Fibroblast of skin of right biceps (primary cell): ENCODE measurements at places on chromosomes 11 and 22.

- DNase-seq: no peak
Observed at GRCh38 chr22:38238519-38239071, 34.2 kb downstream of the TMEM184B start.

DNA sequence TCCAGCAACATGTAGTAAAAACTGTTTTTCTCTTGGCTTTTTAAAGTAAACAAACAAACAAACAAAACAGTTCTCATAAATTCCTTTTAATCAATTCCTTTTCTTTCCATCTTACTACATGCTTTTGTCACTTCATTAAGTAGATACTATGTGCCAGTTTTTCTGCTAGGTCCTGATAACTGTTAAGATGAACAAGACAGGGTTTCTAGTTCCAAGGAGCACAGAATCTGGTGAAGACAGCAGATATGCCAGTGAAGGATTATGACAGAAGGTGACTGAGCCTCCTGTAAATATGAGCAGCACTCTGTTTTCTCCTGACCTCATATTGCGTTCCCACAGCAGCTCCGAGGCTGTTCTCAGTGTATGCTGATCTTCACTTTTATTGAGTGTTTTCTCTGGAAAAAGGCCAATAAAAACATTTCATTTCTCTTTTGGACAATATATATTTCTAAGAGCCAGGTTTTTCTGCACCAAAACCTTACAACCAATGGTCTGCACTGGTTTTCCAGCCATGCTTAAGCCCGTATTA lies 45.8 kb downstream of the HEPHL1 start:
- DNase-seq: no peak

DNA sequence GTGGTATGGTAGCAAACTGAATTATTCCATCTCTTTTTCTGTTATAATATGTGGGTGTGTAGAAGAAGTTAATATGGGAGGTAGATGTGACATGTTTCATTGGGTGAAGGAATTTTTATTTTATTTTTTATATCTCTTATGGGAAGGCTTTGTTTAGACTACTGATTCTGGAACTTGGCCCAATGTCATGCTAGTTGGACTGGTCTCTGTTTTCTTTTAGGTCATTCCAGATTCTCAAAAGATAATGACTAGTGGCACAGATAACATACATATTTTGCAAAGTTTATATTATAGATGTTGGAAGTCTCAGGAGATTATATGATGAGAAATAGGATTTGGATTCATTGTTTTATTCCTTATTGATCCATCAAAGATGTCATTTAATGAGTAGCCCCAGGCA lies 1.3 kb upstream of the OOSP3 start:
- no peak for DNase-seq

GRCh38 chr11:93244018-93244417 lies 46.2 kb upstream of the SLC36A4 start:
- no peak for DNase-seq

DNA sequence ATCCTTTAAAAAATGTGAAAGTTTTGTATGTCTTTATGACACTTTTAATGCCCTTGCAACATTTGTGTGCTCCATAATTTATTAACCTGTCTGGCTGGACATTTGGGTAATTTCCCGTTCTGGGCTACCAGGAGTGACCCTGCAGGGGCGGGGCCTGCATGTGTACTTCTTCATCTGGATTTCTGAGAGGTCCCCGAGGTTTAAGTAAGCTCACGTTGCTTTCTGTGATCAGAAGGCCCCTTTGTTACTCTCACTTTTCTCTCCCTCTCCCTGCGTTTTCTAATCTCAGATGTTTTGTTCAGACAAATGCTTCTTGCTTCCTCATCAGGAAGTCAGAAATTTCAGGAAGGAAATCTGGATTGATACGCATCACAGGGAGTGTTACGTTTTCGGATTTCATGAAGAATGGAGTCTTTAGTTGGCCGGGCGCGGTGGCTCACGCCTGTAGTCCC lies 78.9 kb upstream of the CRYBB3 start:
- DNase-seq: no peak

- DNase-seq: no peak
Observed at GRCh38 chr22:48366056-48366455, 1461.6 kb downstream of the BRD1 start.

GRCh38 chr11:120200677-120201076 lies 10.2 kb upstream of the OAF start:
- no peak for DNase-seq

GRCh38 chr11:17405232-17406005 lies 17.0 kb upstream of the KCNJ11 start:
- no peak for DNase-seq

GRCh38 chr11:4095509-4096230 lies 1.1 kb downstream of the RRM1 start:
- DNase-seq: peak; percentile 79

DNA sequence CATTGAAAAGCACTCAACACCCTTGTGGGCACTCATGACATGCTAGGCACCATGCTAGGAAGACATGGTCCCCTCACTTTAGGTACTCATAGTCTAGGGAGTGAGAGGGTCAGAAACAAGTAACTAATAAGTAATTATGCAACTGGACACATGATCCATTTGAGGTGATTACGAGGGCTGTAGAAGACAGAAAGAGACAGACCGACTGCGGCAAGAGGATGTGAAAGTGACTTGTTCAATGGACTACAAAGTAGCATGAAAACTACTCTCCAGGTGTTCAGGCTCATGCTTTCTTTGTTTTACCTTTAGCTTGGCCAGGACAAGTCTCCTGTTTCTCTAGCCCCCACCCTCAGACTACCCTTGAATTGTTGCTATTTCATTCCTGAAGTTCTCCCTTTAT lies 310.8 kb upstream of the SORL1-AS1 start:
- DNase-seq: no peak

DNA sequence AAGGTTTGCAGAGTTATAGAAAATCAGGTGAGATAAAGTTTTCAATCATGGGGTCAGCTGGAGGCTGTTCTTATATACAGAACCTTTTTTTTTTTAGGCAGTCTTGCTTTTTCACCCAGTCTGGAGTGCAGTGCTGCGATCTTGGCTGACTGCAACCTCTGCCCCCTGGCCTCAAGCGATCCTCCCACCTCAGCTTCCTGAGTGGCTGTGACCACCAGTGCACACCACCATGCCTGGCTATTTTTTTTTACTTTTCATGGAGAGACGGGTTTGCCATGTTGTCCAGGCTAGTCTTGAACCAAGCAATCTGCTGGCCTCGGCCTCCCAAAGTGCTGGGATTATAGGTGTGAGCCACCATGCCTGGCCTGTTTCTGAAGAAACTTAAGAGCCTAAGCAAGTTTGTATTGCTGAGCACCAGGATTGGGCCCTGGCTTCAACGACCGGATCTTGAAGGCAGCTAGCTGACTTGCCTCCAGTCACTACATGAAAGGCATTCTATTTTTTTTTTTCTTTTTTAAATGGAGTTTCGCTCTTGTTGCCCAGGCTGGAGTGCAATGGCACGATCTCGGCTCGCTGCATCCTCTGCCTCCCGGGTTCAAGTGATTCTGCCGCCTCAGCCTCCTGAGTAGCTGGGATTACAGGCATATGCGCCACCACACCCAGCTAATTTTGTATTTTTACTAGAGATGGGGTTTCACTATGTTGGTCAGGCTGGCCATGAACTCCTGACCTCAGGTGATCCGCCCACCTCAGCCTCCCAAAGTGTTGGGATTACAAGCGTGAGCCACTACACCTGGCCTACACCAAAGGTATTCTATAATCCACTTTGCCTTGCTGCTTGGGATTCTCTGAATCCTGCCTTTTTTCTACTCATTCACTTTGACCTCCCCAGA lies 7.6 kb downstream of the XBP1 start:
- no peak for DNase-seq

DNA sequence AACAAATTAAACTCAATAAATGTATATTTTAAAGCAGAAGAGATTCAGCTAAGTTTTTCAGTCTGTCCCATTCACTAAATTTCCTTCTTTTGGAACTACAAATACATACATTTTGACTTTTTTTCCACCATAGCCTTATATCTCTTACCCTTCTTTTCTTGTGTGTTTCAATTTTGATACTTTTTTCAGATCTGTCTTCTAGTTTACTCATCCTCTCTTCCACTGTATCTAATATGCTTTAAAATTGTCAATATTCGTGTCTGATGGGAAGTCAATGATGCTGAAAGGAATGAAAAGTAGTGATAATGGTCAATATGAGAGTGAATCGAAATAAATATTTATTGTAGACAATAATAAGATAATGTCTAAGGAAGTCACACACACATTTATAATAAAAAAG lies 332.3 kb upstream of the KIRREL3 start:
- DNase-seq: no peak

GRCh38 chr11:76339221-76339620 lies 41.7 kb downstream of the THAP12 start:
- DNase-seq: peak; percentile 47

DNA sequence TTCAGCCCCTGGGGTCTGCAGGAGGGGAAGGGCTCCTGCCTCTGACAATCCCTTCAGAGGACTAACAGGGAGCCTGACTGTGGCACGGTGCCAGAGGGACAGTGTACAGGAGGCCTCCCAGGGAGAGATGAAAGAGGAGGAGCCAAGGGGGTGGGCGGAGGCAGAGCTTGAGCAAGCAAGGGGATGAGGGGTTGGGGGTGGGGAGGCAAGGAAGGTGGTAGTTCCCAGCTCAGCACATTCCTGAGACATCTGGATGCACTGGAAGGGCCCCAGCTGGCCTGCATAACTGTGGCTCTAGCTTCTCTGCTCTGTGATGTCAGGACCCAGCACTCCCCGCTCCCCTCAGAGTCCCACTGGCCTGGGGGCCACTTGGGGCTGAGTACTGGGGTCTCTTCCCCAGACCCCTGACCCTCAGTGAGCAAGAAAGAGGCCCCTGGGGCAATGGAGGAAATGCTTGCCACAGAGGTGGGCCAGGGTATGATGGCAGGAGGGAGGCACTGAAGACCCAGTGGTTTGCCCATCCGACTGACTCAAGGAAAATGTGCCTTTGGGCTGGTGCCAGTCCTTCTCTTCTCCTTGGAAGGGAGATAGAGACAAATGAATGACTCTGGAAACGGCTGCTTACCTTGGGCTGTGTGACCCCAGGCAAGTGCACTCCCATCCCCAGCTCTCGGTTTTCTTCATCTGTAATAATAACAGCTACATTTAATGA lies 13.3 kb downstream of the CREB3L1 start:
- DNase-seq: peak; percentile 99

DNA sequence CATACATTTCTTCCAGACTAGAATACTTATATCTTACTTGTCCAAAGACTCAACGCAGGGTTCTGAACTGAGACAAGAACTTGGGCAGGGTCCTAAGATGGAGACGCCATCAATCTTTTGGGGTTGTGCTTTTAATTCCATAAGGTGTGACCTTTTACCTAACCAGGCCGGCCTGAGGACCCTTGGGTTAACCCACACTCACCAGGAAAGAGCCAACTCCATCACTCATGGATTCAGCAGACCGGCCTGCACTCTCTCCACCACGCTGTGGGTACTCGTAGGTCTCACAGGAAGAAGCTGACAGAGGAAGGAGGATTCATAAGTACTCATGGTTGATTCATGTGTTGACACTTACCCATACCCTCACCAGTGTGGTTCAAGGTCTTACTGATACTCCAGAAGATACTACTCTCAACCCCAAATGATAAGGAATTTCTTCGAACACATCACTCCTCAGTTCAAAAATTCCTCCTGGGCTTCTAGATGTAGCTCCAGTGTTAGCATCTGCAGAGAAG lies 36.2 kb downstream of the USP35 start:
- DNase-seq: no peak

- DNase-seq: peak; percentile 51
Observed at GRCh38 chr22:45645526-45646414, 25.9 kb upstream of the ATXN10 start.

DNA sequence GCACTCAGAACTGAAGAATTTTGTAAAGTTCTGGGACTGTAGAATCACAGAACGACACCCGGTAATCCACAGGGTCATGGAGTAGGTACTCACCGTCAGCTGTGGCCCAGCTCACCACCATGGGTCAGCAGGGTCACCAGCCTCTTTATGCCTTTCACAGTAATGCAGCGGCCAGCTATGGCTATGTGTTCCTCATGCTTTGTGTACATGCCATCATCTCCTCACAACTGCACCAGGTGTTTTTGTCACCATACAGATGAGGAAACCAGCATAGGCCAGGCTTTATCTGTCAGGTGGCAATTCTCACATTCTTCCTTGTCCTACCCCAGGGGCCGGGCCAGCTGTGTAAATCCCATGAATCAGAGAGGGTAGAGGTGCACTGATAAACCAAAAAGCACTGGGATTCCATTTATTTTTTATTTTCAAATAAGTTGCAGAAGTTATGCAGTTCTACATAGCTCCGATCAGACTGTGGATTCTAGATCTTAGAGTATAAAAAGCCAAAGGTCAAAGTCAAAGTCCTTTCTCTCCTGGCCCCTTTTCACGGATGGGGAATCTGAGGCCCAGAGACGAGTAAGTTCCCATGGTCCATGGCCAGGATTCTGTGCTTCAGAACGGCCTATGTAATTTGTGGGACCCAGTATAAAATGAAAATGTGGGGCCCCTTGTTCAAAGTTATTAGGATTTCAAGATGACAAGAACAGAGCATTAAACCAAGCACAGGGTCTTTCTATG lies 17.5 kb downstream of the TSKU start:
- DNase-seq: no peak

GRCh38 chr22:25762147-25762546 lies 20.2 kb downstream of the MYO18B start:
- no peak for DNase-seq

DNA sequence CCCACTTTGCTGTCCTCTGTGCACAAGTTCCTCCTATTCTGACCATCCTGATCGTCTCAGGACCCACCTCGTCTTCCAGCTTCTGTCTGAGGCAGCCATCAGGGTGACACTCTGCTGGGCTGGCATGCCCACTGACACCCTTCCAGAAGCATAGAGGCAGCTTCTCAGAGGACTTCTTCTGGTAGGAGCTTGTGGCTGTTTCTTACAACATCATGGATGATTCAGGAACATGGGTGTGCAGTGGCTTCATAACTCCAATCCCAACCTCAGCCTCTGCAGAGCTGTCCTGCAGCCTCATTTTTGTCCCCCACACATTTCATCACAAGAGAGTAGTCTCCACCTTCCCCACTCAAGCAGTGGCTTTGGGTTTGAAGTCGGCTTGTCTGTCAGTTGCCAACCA lies 20.9 kb upstream of the CTR9 start:
- no peak for DNase-seq

- peak; percentile 72 for DNase-seq
Observed at GRCh38 chr11:75762885-75763284, 5.7 kb upstream of the DGAT2 start.

GRCh38 chr11:99766811-99767210 lies 746.1 kb downstream of the CNTN5 start:
- no peak for DNase-seq

DNA sequence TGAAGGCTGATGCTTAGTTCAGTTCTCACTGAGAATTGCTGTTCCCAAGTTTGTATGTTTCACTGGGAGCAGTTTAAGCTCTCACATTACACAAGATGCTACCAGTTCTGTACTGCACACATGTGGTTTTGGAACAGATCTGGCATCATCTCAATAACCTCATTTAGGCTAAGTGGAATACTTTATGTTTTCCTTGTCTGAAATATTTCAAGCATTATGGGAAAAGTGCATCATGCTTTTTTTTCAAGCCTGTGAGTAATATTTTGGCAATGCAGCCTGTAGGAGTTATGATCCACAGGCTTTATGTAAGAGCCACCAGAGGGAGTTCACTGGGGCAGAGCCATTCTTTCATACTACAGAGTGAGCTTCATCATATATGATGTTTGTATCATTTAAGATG lies 141.5 kb downstream of the OR4C45 start:
- no peak for DNase-seq
